ENCODE measurements at places on chromosomes 5 and 9.

DNA sequence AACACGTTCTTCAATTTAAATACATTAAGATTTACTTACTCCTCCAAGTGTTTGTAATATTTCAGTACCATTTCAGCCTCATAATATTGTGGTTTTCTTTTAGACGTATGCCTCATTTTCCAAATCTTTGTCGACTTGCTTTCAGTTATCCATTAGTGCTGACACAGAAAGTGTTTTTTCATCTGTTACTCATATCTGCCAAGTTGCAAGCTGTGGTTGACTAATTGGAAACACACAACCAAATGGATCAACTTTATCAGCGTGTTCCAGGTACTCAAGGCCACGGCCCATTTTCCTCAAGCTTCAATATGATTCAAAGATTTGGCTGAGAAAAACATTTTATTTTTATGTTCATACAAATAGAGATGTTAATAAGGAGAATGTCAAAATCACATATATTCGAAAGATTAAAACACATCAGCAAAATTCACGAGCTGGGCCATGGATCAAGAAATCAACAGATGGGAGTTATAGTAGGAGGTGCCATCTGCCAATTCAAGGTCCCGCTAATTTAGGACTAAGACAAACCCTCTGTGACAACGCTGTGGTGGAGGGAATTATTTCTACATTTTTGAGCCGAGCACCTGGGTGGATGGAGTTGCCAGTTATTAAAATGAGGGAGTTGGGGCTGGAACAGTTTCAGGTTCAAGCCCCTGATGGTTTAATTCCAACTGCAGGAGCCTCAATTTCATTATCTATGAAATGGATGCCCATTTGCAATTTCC is 27.2 kb upstream of the CCNJL start:
- DNase-seq = no peak

DNA sequence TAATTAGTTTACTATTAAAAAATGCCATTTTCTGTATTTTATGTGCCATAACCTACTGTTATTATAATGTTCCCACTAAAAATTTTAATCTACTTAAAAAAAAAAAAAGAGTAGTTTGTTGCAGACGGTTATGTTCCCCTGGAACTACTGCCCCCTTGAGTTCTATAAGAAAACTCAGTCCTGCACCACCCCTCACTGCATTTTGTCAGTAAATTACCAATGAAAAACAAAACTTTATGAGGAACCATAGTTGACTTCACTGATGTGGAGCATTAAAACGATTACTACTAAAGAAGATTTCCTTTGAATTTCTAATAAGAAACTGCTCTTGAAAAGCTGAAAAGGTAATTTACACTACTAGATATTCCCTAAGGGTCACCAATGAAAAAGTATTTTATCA is 288.7 kb downstream of the FBXL17 start:
- DNase-seq = no peak

- DNase-seq = peak; percentile 87
These were observed 86.0 kb downstream of the ZNF608 start for GRCh38 chr5:124660229-124661093.

DNA sequence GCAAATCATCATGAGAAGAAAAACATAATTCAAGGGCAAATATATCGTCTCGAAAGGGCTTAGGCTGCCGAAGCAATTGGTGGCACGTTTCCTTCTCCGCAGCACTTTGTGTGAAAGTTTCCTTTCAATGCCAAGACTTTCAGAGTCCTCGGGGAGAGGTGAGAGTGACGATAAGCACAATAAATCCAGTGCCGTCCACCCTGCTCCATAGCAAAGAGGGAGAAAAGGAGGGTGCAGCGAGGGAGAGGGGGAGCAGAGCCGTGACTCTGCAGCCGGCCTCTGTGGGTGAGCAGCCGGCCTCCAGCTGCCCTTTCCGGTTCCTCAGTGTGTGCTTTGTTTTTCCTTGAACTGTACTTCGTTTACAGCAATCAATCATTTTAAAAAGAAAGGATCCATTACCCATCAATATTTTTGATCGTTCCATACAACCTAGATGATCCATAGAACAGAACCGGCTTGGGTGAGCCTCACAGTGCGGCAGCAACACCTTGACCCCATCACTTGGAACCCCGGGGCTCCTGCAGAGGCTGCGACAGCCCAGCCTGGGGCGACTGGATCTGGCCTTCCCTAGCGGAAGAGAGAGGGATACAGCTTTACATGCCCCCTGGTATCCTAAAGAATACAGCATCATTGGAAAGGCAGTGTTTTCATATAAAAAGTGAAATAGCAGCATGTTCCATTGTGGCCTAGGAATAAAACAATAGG is 247.0 kb upstream of the IRX4 start:
- no peak for DNase-seq

GRCh38 chr5:10685115-10685521 is 75.9 kb downstream of the DAP start:
- DNase-seq = no peak

DNA sequence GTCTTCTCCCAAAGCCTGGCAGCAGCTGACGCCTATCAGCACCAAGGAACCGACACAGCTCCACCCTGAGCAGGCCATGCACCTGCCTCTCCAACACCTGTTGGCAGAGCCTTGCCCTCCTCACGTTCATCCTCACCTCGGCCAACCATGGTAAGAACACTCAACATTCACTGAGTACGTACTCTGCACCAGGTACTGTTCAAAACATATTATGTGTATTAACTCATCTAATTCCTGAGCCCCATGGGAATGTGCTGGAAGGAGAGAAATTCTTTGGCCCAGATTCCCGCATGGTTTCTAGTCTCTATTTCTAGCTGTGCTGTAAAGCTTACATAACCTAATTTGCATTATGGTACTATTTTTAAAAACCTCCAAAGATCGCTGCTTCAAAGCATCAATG is 86.1 kb downstream of the GPR21 start:
- no peak for DNase-seq

DNA sequence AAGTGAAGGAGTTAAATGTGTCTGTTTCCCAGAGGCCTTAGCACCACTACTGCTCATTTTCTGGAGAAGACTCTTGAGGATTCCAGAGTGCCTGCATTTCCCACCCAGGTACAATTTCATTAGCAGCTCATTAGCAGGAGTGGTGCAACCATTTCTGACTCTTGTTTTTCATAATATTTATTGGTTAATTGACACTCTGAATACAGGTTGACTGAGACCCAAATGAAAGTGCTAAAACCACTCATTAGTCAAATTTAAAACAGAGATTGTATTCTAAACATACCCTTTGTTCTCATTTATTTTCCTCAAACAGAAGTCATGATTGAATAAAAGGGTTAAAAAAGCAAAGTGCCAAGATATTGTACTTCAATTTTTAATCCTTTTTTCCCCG is 134.5 kb downstream of the SIL1 start:
- no peak for DNase-seq

- DNase-seq = no peak
These were observed 6.6 kb downstream of the SLC36A3 start for GRCh38 chr5:151296974-151297373.
